ENCODE measurements at places on chromosomes 16 and 17.

- no peak for DNase-seq
Measured at GRCh38 chr16:8572919-8573724, 17.2 kb downstream of the TMEM114 start.

- no peak for DNase-seq
Measured at GRCh38 chr16:10090816-10091215, 91.4 kb downstream of the GRIN2A start.

- no peak for DNase-seq
Measured at GRCh38 chr16:6558661-6559060, 774.0 kb upstream of the RBFOX1 start.

DNA sequence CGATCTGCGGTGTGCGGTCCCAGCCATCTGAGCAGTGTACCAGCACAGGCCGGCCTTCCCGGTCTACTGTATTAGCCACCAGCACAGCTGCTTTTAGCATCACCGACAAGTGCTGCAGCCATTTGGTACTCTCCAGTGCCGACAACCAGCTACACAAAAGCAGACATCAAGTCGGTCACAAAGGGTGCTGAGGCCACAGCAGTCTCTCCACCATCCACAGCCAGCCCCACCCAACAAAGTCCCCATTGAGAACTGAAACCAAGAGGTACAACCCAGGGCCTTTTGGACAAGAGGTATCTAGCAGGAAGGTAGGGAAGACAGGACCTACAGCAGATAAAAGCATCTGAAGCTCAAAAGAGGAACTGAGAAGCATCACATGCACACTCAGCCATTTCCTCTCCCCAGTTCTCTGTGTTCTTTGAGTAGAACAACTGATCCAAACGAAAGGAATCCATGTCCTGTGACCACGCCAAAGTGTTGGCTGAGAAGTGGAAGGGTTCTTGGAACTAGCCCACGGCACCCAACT, 9.5 kb downstream of the MTMR4 start:
- peak; percentile 78 for DNase-seq

DNA sequence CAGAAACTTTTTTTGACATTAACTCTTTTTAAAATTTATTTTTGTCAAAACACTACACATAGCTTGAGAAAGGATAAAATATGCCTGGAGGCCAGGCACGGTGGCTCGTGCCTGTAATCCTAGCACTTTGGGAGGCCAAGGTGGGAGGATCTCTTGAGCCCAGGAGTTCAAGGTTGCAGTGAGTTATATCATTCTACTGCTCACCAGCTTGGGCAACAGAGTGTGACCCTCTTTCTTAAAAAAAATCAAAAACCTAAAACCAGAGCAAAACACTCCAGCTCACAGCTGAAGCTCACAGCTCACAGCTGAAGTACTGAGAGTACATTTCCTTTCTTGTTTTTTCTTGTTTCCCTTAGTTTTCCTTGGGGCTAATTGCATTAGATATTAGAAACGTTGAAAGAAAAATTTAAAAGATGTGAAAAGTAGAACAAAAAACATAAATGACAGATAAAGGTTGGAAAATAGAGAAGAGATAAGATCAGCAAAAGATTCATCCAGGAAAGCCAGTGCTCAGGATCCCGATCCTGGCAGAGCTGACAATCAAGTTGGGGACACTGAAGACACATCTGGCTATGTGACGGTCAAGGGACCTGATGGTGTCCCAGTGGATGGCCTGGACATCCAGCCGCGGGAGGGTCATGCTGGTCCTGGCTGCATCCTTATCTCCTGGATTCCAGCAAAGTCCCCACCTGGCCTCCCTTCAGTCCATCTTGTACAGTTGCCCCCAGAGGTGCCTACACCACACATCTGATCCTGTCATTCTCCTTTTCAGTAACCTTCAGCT, 9.8 kb downstream of the CHST6 start:
- DNase-seq: no peak

GRCh38 chr17:11404431-11405276, 163.6 kb downstream of the SHISA6 start:
- no peak for DNase-seq

- DNase-seq: no peak
Measured at GRCh38 chr17:67725373-67725791, 7.6 kb downstream of the NOL11 start.

DNA sequence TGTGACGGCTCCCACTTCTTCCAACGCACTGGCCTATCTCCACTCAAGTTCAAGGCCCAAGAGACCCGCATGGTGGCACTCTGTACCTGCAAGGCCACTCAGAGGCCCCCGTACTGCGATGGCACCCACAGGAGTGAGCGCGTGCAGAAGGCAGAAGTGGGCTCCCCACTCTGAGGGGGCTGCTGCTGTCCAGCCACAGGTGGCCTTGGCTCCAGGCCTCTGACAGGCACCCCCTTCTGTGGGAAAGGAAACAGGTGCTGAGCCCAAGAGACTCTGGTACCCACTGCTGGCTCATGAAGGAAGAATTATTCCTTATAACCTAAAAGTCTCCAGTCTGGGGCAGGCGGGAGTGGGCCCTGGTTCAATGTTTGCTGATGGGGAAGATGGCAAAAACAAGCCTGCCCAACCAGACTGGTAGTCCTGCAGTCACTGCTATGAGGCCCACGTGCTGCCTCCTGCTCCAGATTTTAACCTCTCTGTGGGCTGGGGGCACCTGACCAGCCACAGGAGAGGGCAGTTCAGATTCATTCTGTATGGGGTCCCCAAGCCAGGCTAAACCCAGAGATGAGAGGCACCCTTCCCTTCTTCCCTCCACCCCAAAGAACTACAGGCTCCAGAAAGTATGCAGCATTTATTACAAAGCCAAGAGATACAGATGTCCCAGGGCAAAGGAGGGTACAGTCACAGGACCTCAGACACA, 3.3 kb downstream of the CISD3 start:
- DNase-seq: no peak

GRCh38 chr17:80923211-80924110, 68.2 kb upstream of the CHMP6 start:
- no peak for DNase-seq

DNA sequence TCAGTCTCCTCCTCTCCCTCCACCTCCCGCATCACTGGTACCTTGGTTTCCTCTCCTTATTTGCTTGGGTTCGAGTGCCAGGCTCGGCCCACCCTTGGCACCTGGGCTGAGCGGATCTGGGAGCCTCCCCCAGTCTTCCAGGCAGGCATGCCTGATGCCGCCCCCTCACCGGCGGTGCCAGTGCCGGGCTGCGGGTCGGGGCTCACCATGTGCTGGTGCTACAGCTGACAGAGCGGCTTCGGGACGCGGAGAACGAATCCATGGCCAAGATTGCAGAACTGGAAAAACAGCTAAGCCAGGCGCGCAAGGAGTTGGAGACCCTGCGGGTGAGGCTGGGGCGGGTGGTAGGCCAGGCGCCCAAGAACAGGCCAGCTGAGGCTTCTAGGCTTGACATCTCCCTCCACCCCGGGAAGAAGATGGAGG, 19.2 kb downstream of the FMNL1 start:
- DNase-seq: no peak

DNA sequence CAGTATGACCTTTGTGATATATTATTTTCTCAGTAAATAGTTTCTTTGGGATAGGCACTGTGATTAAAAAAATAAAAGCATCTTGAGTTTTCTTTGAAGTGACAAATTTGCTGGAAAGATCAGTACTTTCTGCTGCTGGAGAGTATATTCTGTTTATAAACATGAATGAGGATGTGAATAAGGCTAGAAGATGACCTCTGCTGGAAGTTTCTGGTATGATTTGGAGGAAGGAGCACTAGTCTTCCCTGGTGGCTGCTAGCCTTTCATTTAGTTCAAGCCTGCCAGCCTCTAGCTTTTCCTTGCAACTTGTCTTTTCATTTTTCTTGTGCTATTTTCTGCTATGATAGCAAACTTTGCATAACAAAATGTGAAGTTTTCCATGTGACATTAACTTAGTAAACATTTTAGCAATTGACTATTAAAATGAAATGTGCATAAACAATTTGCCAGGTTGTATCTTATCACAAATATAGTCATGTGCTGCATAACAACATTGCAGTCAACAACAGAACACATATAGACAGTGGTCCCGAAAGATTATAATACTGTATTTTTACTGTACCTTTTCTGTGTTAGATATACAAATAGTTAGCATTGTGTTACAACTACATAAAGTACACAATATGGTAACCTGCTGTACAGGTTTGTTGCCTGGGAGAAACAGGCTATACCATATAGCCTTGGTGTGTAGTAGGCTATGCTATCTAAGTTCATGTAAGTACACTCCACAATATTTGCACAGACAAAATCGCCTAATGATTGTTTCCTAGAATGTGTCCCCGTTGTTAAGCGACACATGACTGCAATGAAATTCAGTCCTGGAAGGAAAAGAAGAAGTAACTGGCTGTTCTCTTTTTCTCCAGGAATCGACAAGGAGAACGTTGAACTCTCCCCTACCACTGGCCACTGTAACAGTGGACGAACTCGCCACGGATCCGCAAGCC, 18.1 kb upstream of the RAB11FIP4 start:
- DNase-seq: peak; percentile 46

GRCh38 chr16:84084570-84085270, 32.0 kb downstream of the MBTPS1 start:
- DNase-seq: peak; percentile 48

DNA sequence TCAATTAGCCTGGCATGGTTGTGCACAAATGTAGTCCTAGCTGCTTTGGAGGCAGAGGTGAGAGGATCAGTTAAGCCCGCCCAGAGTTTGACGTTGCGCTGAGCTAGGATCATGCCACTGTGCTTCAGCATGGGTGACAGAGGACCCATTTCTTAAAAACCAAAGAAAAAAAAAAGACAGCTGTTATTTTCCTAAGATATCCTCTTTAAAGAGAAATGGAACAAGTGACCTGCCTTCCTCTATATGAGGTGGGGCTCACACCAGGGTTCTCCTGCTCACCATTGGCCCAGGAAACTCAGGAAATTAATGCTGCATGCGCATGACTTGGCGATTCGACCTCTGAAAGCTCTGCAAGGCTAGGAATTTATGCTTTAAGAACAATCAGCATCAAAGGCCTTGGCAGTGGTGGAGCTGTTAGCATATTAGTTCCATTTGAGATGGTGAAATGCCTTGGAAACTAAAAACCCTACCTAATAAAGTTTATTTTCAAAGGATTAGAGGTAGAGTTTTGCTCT, 108.3 kb downstream of the RBFOX1 start:
- DNase-seq: no peak

DNA sequence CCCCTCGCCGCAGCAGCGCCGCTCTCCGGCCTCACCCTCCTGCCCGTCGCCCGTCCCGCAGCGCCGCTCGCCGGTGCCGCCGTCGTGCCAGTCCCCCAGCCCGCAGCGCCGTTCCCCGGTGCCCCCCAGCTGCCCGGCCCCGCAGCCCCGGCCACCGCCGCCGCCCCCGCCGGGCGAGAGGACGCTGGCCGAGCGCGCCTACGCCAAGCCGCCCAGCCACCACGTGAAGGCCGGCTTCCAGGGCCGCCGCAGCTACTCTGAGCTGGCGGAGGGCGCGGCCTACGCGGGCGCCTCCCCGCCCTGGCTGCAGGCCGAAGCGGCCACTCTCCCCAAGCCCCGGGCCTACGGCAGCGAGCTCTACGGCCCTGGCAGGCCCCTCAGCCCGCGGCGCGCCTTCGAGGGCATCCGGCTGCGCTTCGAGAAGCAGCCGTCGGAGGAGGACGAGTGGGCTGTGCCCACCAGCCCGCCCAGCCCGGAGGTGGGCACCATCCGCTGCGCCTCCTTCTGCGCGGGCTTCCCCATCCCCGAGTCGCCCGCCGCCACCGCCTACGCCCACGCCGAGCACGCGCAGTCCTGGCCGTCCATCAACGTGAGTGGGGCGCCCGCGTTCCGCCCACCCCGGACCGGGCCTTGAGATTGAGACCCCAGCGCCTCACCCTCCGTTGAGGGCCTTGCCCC, 15.0 kb downstream of the TBKBP1 start:
- DNase-seq: no peak

GRCh38 chr16:23976524-23976923, 140.7 kb downstream of the PRKCB start:
- no peak for DNase-seq

DNA sequence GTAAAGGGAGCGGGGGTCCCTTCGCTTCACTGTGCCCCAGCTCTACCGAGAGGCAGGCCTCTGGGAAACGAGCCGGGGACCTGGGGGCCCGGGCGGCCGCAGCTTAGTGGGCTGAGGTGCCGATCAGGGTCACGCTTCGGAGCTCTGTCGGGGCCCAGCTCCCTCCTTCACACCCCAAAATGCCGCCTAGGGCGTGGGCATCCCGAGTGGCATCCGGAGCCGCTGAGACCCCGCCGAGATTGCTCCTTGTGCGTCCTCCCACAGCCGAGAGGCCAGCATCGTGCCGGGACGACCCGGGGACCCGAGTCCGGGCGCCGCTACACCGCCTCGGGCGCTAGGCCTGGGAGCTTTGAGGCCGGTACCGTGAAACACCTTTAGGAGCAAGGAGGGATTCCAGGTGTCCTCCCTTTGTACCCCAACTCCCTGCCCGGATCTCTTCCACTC, 1.3 kb downstream of the SALL1 start:
- no peak for DNase-seq

GRCh38 chr17:45234641-45235415, 13.1 kb downstream of the FMNL1 start:
- DNase-seq: peak; percentile 50

DNA sequence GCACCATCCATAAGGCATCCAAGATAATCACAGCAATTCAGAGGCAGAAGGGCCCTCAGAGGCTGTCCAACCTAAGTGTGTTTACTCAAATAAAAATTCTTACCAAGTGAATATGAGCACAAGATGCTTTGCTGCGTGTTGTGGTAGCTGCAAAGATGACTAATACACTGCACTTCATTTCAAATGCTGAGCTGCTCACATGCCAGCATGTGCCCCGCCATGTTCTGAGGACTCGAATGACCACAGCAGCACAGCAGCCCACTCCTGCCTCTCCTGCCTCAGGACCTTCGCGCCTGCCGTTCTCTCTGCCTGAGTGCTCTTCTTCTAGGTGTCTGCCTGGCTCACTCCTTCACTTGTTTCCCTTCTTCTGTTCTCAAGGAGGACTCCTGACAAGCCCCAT, 19.0 kb downstream of the PIK3R5 start:
- no peak for DNase-seq

GRCh38 chr17:74202938-74203337, 540 bp upstream of the RPL38 start:
- no peak for DNase-seq

DNA sequence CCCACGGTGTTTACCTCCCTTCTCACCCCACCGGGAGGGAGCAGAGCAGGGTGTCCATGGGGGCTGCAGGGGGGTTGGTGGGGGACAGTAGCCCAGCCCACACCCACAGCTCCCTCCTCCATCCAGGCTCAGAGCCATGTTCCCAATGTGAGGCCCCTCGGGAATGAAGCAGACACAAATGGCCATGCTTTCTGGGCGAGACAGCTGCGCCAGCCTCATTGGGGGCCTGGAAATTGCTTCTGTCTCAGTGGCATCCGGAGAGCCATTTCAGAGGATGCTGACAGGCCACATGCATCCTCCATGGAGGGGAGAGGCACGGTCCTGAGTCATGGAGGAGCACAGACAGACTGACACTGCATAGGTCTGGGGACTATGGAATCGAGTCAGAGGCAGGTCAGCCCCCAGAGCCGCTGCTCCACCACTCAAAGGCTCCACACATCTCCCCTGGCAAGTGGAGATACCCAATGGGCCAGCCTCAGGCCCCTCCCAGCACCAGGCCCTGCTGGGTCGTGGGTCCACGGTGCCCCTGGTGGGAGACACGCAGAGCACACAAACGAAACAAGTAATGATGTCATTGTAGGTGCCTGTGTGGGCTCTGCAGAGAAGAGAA, 59.6 kb upstream of the ENPP7 start:
- DNase-seq: no peak

Data from naive B cell (primary cell).